Stimulated activated CD8-positive, alpha-beta memory T cell treated with anti-CD3 and anti-CD28 coated beads, Interleukin-7, amount 100 ng/mL, for 48 hours (primary cell): ENCODE measurements at places on chromosomes 4 and X.

DNA sequence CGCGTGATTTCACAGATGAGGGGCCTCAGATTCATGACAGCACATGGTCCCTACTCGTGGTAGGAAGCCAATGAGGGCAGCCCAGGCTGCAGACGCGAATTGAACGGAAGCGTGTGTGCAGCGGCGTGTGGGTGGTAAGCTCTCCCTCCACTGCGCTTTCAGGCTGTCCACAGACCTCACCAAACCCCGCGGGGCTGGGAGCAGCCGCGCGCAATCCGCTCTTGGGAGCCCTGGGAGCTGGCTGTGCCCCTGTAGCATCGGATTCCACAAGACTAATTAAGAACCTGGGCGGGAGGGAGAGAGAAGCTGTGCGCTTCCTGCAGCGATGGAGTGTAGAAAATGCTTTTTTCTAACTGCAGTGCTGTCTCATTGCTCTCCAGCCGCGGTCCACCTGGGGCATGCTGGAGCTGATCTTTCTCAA lies 134.9 kb downstream of the STOX2 start:
- peak; percentile 20 for DNase-seq

- DNase-seq, result no peak
Observed at GRCh38 chrX:44392767-44393166, 49.3 kb upstream of the EFHC2 start.

- no peak for DNase-seq
Observed at GRCh38 chr4:140743194-140743931, 12.8 kb downstream of the TBC1D9 start.

DNA sequence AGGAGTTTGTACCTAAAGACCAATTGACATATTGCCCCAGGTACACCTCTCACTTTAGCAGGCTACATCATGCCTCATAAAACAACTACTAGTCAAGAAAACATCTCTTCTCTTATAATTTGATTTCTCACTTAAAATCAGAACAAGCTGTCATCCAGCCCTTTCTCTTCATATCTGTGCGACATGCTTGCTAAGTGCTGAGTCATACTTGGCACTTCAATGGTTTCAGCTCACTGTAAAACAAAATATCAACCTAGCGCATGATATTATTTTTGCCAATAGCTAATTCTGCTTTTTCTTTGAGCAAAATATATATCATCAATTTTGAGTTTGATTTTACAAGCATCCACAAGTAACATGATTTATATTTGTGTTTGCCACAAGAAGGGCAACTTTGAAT lies 27.9 kb upstream of the FUNDC1 start:
- DNase-seq, result no peak

GRCh38 chr4:21848021-21848420 lies 100.6 kb downstream of the KCNIP4 start:
- no peak for DNase-seq

DNA sequence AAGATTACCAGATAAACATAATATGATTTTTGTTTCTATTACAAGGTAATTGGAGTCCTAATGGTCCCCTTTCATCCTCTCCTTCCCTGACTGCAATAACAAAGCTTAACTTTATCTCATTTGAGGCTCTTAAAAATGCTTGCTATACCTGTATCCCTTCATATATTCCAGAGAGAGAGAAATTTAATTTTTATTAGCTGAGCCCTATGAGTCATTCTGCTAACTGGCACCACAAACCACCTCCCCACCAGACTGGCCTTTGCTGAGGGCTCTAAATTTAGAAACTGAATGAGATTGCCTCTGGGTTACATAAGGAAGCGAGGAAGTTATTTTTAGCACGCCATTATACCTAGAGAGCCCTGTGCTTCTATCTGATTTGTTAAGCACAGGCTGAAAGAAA lies 27.4 kb downstream of the CBLL2 start:
- no peak for DNase-seq

DNA sequence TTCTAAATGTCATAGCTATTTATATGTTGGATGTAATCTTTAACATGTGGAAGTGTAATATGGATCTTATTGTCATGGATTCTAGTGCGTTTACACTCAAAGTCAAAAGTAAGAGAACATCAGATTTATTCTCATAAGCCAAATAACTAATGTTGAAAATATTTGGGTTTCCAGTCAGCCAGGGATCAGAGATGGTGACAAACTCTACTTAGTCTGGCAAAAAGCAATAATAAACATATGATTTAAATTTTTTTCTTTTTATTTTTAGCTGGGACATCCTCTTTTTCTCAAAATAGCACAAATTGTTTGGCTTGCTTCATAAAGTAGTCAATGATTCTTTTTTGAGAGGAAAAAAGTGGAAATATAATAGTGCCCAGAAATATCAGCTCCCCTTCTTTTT lies 392.3 kb downstream of the ARHGAP24 start:
- no peak for DNase-seq

GRCh38 chr4:151786158-151786495 lies 25.3 kb upstream of the GATB start:
- DNase-seq, result no peak

GRCh38 chrX:2521092-2521926 lies 20.5 kb upstream of the DHRSX start:
- DNase-seq, result no peak

DNA sequence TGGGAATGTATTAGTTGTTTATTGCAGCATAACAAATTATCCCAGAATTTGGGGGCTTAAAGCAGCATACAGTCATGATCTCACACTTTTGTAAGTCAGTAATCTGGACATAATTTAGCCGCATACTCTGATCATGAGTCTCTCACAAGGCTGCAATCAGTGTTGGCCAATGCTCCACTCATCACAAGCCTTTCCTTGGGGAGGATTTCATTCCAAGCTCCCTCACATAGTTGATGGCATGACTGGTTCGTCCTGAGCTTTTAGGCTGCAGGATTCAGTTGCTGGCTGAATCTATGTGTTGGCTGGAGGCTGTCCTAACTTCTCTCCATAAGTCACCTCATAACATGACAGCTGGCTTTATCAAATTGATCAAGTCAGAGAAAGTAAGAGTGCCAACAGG lies 1568.6 kb upstream of the PCDH7 start:
- DNase-seq, result no peak

GRCh38 chrX:124240422-124240821 lies 92.0 kb upstream of the TEX13D start:
- DNase-seq, result no peak

GRCh38 chr4:6668391-6668790 lies 25.3 kb upstream of the S100P start:
- no peak for DNase-seq

DNA sequence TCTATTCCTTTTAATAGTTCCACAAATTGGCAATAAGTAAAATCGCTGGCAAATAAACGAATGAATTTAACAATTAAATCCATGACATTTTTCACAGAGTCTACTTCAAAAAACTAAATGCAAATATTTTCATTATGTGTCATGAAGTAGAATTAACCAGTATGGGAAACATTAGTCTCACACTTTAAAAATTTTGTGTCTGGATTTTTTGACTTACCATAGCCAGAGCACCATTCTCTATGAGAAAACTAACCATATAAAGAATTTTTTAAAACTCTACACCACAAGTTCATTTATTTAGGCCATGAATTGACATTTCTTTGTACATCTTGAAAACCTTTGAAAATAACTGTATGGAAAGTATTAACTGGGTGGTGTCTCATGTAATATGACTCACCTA lies 41.2 kb downstream of the PRDM5 start:
- no peak for DNase-seq

GRCh38 chr4:17544205-17544604 lies 29.2 kb downstream of the CLRN2 start:
- no peak for DNase-seq

DNA sequence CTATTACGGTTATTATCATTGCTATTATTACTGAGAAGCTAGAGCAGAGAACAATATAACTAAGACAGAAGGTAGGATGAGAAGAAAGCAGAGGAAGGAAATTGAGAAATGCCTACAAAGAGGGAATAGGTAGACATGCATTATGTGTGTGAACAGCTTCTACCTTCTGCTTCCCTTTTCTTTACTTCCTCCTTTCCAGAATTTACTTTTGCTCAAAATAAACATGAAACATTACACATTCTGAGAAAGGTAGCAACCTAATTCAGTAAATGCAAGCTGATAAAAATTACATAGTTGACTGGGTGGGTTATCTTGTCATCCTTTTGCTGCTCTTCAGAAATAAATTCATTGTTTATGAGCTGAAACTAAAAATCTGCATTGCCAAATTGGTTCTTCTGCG lies 54.6 kb downstream of the AMOT start:
- DNase-seq, result no peak

GRCh38 chr4:118983831-118984230 lies 95.2 kb downstream of the SYNPO2 start:
- DNase-seq, result no peak

DNA sequence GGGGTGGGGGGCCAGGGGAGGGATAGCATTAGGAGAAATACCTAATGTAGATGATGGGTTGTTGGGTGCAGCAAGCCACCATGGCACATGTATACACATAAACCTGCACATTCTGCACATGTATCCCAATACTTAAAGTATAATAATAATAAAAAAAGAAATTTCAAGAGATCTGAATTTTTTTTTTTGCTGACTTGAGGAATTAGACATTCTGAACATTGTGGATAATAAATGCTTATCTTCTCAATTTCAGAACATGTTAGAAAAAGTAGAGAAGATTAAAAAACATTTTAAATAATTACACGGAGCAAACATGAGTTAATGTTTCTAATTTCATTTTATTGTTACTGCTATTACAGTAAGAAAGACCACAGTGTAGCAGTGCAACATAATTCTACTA lies 230.4 kb downstream of the DTHD1 start:
- DNase-seq, result no peak

- no peak for DNase-seq
Observed at GRCh38 chr4:177555007-177555574, 112.9 kb upstream of the AGA start.

DNA sequence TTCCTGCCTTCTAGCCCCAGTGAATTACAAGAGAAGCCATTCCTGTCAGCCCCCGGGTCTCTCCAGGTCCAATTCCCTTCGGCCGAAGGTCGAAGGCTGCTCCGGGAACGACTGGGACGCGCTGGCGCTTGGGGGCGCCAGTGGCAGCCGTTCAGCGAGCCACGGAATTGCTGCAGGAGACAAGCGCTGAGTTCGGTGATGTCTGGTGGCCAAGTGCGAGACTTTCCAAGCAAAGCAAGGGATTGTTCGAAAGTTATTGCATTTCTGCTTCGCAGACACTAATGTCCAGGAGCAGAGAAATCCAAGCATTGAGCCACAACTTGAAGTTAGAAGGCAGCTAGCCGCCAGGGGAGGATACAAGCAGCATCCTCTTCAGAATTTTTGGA lies 1.1 kb upstream of the DKK2 start:
- DNase-seq, result no peak

DNA sequence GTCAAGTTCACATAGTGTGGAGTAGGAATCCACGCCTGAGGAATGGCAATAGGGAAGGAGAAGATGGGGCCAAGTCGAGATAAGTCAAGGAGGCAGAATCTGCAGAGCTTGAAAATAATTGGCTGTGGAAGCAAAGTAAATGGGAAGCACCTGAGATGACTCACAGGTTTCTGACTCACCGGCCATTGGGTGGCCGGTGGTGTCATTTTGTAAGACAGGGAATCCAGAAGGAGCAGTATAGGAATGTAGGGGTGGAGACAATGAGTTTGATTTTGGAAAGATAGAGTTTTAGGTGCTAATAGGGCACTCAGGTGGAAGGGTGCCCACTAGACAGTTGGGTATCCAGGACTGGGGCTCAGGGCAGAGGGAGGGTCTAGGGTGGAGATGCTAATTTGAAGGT lies 201.0 kb upstream of the MAMLD1 start:
- DNase-seq, result no peak

DNA sequence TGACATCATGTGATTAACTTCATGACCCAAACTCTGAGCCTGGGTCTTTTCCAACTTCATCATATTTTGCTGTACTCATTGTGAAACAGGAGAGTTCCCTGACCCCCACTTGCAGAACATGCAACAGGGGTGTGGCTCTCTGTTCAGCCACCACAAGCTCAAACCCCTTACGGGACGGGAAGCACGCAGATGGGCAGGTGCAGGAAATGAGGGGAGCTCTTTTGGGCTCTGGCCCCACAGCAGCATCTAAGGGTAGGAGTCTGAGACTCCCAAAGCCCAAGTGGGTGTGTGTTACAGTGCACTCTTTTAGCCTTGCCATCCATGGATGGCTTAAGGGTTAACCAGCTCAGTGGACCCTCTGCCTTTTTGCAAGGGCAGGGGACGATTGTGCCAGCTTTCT lies 599.5 kb upstream of the SMIM31 start:
- no peak for DNase-seq

DNA sequence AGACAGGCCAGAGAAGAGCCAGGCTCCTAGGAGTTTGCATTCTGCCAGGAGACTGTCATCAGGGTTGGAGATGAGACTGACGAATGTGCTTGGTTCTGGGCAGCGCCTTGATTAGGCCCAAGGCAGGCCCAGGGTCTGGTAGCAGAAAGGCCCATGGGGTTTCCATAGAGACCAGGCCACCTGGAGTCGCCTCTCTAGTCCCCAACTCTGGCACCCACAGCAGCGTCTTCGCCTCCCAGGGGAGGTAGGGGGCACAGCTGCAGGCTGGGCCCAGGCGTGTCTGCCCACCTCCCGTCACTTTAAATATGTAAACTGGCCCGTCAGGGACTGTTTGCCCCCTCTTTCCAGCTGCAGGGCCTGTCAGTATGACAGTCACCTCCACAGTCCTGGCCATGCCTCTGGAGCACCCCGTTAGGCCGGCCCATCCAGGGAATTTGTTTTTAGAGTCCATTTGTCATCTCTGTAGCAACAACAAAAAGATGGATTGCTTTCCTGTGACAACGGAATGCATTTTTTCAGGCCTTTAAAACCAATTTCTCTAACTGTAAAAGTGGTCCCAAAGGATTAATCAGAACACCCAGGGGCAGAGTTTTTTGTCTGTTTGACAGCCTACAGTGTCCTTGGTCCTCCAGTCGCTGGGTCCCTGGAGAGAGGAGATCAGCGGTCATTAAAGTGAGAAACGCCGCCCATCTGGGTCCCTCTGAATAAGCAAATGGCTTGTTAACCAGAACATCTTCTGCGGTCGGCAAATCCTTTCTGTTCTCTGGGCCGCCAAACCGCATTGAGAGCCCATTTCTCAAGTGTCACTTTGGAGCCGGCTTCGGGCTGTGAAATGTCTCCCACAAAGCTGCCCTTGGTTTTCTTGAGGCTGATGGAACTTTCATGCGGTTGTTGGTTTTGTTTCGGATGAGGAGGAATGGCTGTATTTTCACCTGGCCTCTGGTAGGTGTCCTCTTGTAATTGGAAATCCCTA lies 153.0 kb upstream of the PSAPL1 start:
- DNase-seq, result no peak

DNA sequence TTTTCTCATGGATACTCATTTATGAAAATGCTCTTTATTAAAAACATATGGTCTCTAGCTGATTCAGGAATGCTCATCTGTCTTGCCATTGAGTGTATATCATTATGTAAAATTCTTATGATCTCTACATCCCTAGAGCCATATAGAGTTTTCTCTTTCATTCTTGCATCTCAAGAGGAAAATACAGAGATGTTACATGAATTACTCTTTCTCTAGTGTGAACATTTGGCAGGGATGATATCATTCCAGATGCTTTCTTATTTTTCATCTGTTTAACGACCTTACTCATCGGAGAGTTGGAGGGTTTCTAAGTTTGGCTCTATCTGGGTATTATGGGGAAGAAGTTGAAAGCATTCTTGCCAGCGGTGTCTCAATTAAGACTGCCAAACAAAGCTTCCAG lies 202.9 kb upstream of the SLC7A11 start:
- DNase-seq, result no peak
